GM19239 (cell line): ENCODE measurements at places on chromosomes 16 and 17.

GRCh38 chr16:88855736-88856121, 1.0 kb downstream of the GALNS start:
- DNase-seq, result no peak

- no peak for DNase-seq
Observed at GRCh38 chr16:84362471-84362941, 5.8 kb upstream of the ATP2C2 start.

- no peak for DNase-seq
Observed at GRCh38 chr16:82995924-82996441, 369.2 kb downstream of the CDH13 start.

DNA sequence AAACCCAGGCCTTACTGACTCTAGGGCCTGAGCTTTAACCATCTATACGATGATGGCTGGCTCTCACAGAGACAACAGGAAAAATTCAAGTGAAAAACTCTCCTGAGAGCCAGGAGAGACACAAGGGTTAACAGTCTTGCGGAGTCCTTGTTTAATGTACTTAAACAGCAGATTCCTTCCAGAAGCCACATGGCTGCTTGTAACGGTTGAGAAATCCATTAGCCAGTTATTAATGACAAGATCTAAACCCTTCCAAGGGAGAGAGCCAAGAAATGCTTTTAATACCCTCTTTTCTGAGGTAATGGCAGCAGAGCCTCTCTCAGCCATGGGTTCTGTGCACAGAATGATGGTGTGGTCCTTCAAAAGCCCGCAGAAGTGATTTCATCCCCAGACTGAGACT, 5.2 kb upstream of the ALDOA start:
- DNase-seq, result no peak

- no peak for DNase-seq
Observed at GRCh38 chr16:77480681-77481315, 46.0 kb upstream of the ADAMTS18 start.

DNA sequence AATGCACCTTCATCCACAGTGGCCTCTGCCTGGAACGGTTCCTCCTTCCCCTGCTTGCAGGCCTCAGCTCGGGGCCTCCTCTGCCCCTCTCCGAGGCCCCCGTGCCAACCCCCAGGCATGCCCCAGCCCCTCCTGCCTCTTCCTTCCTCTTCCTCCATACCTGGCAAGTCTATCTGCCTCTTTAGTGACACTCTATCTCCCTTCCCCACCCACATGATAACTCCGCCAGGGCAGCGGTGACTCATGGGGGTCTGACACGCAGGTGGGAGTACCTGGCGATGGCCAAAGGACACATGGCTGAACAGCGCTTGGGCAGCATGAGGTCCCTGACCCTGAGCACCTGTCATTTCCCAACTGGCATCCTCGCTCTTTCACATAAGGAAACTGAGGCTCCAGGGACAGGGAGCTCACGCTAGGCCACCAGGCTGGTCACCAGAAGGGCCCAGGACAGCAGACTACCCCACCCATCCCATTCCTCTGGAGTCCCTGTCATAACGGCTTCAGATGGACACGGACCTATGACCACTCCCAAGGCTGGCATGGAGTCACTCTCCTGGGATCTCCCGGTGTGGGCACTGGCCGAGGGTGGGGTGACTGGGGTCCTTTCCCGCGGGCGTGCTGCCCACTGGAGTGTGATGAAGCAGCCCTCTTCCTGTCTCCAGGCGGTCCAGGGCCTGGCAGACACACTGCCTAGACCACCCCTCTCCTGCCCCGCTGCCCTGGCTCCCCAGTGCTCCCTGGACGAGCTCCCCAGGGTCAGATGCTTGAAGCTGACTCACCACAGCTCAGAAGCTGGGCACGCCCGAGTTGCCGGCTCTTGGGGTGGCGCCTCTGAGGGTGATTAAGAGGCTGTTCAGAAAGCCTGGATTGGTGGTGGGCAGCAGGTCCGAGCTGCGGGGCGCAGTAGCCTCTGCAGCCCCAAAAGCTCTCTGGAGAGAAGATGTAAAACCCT, 100.6 kb downstream of the ENGASE start:
- DNase-seq, result no peak

GRCh38 chr17:77996256-77996655, 37.8 kb downstream of the TNRC6C start:
- no peak for DNase-seq

GRCh38 chr17:65790241-65790640, 228.8 kb upstream of the AXIN2 start:
- no peak for DNase-seq

DNA sequence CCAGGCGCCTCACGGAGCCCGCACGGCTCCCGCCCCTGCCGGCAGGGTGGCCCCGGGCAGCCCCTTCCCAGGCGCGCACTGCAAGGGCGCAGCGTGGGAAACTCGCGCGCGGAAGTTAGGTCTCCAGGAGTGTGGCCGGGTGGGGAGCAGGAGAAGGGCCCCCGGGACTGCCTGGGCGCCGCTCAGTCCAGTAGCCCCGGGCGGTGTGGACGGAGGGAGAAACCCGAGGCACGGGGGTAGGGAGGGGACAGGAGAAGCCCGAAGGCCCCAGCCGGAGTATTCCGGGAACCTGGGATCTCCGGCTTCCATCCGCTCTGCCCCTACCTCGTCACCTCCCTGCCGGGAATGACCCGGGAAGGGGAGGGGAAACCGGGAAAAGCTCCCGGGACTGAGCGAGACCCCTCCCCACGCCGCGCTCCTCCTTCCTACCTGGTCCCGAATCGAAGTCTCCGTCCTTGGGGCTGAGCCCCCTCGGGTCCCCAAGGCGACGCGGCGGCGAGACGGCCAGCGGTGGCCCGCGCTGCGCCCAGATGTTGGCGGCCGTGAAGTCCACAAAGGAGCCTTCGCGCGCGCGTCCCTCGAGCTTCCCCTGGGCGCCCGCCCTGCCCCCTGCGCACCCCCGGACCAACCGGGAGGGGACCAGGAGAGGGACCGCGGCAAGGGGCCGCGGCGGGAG, 418 bp downstream of the SOCS3 start:
- DNase-seq, result no peak

- DNase-seq, result no peak
Observed at GRCh38 chr17:7560172-7561027, 1.3 kb upstream of the SENP3 start.

DNA sequence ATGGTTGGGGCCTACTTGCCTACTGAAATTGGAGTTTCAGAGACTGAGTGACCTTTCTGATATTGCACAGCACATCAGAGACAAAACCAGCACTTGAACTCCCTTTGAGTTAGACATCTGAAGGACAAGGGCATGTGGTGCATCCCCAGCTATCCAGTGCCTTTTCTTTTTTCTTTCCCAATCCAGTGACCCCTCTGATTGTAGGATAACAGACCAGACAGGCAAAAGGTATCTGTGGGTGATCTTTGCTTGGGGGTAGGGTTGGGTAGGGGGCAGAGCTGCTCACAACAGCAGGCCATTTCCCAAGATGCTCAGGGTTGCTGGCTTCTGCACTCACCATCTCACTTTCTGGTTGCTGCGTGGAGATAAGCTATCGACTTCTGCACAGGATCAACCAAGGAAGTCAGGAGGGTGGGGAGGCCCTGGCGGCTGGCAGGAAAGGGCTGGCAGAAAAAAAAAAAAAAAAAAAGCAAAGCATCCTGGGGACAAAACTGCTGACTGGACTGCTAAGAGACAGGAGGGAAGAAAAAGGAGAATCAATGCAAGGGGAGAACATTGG, 42.2 kb downstream of the HOXB1 start:
- DNase-seq, result no peak
